Metanephros (tissue), 2 donors: ENCODE measurements at places on chromosomes 3 and 15. TPM values are rescaled to one million over a fixed set of nuclear protein-coding genes. Genes with fewer than 3 reads are reported as not detected.

Gene ZNF592
- 20.6 TPM for total RNA-seq

Gene RASGRP1
- 12.7 TPM for total RNA-seq

Gene TM4SF1
- 94.5 TPM for total RNA-seq

Gene ANKUB1
- total RNA-seq, result not detected

Gene XYLB
- total RNA-seq, result 14.3 TPM

Gene UBR1
- total RNA-seq, result 43.1 TPM

Gene IGSF11
- 4.8 TPM for total RNA-seq

Gene ADCY5
- total RNA-seq, result 17.2 TPM

Gene ZFAND6
- total RNA-seq, result 165 TPM

Gene SPTBN5
- 1.4 TPM for total RNA-seq

Gene TUSC7
- total RNA-seq, result not detected

Gene THSD4
- total RNA-seq, result 65.6 TPM

Gene MITF
- total RNA-seq, result 39.5 TPM

Gene IL17RD
- total RNA-seq, result 45.2 TPM

Gene LYZL4
- total RNA-seq, result not detected

Gene CCDC13
- 2.0 TPM for total RNA-seq

Gene ACTRT3
- total RNA-seq, result 3.0 TPM

Gene RASA2
- total RNA-seq, result 14.8 TPM

Gene LRTM1
- total RNA-seq, result 16.1 TPM

Gene FOXB1
- total RNA-seq, result not detected

Gene NR2E3
- 1.2 TPM for total RNA-seq

Gene TRIM42
- total RNA-seq, result not detected

Gene B3GALNT1
- 38.1 TPM for total RNA-seq

Gene CPNE9
- 0.23 TPM for total RNA-seq

Gene MFN1
- 52.6 TPM for total RNA-seq

Gene LCTL
- total RNA-seq, result not detected

Gene CASR
- 24.4 TPM for total RNA-seq

Gene KCNMB2
- total RNA-seq, result 29.3 TPM

Gene WDR76
- 8.8 TPM for total RNA-seq

Gene HES1
- total RNA-seq, result 91.4 TPM

Gene SEMA5B
- total RNA-seq, result 21.7 TPM

Gene ARID3B
- total RNA-seq, result 9.3 TPM

Gene ABHD2
- total RNA-seq, result 48.5 TPM

Gene RAB27A
- 14.8 TPM for total RNA-seq

Gene CNTN6
- total RNA-seq, result 4.6 TPM
